ENCODE measurements at places on chromosomes 4 and X.

- DNase-seq, result no peak
These were observed 3.2 kb upstream of the CLOCK start for GRCh38 chr4:55549888-55550287.

- no peak for DNase-seq
These were observed 704 bp downstream of the FAM3A start for GRCh38 chrX:154515090-154515965.

DNA sequence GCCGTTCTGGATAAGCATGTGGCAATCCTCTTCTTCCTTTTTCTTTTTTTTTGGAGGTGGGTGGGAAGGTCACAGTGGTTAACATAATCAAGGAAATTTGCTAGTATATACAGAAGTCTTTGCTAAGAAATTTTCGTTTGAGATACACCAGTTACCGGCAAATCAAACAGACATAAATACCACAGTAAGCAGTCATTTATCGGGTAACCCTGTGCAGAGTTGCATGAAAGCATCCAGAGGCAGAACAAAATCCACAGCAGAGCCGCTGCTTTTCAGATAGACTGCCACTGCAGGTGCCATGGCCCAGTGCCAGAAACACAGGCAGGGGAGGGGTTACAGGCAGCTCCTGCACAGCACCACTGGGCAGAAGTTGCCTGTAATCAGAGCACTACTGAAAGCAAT, 179.1 kb upstream of the MAB21L2 start:
- DNase-seq, result no peak

- DNase-seq, result no peak
These were observed 9.6 kb downstream of the BMP3 start for GRCh38 chr4:81040012-81040659.

DNA sequence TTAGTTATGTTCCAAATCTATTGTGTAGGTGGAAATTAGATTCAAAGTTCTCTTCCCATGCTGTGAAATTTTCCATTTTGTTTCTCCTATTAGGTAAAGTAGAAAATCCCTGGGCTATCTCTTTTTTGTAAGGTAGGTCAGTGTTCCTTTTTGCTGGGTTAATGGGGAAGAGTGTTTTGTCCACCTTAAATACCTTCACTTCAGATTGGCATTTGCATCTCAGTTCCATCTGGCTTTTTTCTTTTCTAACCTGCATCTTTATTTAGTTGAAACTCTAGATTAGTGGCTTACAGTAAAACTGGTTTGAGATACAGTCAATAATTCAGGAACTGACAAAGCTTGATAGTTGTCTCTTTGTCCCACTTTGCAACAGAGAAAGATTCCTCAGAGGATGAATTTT, 1115.8 kb downstream of the PDHA2 start:
- DNase-seq, result no peak

DNA sequence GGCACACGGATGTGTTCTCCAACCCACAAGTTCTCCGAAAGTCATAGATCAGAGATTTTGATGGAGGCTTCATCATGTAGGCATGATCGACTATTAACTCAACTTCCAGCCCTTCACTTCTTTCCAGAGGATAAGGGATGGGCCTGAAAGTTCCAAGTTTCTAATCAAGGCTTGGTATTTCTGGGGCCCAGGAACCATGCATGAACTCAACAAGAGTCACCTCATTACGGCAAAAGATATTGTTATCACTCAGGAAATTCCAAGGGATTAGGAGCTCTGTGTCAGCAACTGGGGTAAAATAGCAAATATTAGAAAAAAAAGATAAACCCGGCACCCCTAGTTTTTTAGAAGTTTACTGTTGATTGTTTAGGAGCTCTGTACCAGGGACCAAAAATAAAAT, 240.1 kb upstream of the PPP1R2C start:
- DNase-seq, result no peak

- peak; percentile 64 for DNase-seq
These were observed 25.0 kb downstream of the TACC3 start for GRCh38 chr4:1746265-1746691.

DNA sequence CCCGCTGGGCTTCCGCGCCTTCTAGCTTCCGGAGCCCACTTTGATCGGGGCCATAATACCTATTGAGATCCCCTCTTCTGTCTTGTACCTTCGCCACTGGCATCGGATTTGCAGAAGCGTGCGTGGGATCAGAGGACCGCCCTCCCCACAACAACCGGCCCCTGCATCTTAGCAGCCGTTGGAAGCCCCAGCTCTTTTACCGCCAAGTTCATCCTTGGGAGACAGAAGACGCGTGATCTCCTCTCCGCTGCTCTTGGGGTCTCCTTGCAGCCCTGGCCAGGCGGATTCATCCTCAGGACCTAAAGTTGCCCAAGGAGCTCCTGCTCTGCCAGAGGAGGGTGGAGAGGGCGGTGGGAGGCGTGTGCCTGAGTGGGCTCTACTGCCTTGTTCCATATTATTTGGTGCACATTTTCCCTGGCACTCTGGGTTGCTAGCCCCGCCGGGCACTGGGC, 1.6 kb downstream of the SLIT2 start:
- DNase-seq, result no peak

DNA sequence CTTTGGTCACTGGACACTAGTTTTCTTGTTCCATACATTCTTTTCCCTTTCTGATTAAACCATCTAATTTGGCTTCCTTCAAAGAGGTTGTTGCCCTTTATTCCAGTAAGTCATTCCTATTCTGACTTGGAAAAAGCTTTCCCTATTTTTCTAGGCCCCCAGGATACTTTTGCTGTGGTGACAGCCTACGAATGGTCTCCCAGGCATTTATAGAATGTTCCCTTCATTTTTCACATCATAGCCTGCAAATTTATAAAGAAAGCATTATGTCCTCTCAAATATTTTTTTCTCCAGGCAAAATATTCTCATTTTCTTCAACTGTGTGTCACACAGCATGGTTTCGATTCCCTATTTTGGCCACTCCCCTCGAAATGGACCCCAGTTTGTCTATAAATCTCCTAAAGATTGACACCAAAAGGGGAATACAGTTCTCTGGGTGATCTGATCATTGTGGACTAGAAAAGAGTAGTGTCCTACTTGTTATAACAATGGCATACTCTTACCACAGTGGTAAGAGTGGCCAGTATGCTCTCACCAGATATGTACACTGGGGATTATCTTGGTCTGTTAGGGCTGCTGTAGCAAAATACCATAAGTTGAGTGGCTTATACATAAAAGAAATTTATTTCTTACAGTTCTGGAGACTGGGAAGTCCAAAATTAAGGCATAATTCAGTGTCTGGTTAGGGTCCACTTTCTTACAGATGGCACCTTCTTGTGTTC, 41.5 kb upstream of the BMP2K start:
- no peak for DNase-seq

- no peak for DNase-seq
These were observed 45.6 kb downstream of the SH3RF1 start for GRCh38 chr4:169225058-169225751.

DNA sequence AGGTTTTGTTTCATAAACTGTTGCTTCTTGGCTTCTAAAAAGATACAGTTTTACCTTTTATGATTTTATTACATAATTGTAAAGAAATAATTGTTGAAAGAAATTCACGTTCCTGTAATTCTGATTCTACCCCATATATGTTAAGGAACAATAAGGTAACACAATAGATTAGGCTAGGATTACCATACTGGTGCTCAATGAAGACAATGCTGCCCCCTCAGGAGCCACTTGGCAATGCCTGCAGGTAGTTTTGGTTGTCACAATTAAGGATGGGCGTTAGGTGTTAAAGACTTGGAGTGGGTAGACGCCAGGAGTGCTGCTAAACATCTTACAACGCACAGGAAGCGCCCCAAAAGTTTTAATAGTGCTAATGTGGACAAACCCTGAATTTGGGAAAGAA, 133.2 kb downstream of the NLGN4X start:
- DNase-seq, result no peak

- DNase-seq, result no peak
These were observed 134.0 kb upstream of the MAP9 start for GRCh38 chr4:155510771-155511170.

GRCh38 chr4:78937837-78938236, 1.4 kb downstream of the PAQR3 start:
- DNase-seq, result no peak

DNA sequence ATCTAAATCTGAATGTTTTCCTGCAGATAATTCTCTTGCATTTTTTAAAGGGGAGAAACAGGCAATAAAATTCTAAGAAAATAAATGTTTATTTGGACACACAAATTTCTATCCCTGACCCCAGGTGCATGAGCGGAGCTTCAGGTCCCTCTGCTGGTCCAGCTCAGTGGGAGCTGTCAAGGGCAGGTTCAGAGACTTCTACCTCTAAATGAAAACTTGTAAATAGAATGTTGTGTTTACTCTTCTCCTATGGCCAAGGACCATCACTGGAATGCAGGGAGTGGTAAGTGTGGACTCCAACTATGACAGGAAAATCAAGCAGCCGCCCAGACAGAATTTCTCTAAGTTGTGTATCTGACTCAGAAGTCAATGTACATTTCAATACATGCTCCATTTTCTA, 148.6 kb upstream of the TTC29 start:
- DNase-seq, result no peak

GRCh38 chrX:40131654-40132337, 34.0 kb upstream of the BCOR start:
- no peak for DNase-seq

- no peak for DNase-seq
These were observed 124.6 kb downstream of the RRAGB start for GRCh38 chrX:55841962-55842752.

DNA sequence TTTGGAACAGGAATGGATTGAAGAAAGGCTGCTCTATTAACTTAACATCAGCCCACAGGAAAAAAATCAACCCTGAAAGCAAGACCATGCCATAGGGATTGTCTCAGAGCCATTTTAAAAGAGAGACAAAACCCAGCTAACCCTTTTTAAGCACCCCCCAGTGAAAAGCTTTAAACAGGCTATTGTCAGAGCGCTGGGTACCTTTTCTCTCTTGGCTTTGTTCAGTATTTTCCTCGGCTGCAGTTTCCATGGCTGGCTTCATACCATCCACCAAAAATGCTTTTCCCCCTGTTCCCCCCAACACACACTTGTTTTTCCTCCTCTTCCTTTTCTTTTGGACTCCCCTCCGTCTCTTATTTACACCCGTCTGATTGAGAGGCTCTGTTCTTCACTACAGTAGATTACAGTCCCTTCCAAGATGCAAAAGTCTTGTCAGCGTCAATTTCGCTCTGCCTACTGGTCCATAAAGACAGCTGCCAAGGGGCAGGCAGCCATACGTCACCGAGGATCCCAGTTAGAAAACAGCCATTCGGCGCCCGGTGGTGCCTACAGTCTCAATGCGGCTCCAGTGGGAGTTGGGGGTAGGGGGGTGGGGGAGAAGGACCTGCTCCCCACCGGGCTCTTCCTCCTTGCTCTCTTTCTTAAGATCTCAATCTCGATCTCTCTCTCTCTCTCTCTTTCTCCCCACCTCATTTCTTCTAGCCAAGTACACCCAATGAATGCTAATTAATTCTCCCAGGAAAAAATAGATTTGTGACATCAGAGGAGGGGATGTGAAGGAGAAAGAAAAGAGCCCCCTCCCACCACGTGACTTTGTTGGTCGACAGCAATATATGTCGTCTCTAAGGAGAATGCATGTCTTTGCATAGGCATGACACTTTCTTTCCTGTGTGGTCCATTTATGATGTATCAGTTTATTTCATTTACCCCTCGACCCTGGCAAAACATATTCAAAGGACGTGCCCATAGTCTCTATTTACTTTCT, at the start of gene GPM6B:
GPM6B (minus strand) TSS at position 451 of the 985 bp plus-strand sequence; CDS start at position 262, 189 bp downstream.
- DNase-seq, result no peak

GRCh38 chrX:118551426-118551825, 55.8 kb downstream of the DOCK11 start:
- no peak for DNase-seq

DNA sequence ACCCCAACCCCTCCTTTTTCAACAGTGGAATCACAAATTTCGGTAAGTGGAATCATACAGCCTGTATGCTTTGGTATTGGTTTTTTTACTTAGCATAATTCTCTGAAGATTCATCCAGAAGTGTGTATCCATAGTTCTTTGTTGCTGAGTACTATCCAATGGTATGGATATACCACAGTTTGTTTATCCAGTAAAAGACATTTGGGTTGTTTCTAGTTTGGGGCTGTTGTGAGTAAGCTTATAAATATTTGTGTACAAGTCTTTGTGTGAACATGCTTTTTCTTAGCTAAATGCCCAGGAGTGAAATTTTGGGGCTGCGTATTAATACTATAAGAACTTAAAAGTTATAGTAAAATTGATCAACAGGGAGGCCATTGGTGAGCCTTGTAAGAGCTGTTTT, 57.5 kb upstream of the GC start:
- DNase-seq, result no peak

- no peak for DNase-seq
These were observed 173.6 kb downstream of the RCHY1 start for GRCh38 chr4:75340561-75340960.

DNA sequence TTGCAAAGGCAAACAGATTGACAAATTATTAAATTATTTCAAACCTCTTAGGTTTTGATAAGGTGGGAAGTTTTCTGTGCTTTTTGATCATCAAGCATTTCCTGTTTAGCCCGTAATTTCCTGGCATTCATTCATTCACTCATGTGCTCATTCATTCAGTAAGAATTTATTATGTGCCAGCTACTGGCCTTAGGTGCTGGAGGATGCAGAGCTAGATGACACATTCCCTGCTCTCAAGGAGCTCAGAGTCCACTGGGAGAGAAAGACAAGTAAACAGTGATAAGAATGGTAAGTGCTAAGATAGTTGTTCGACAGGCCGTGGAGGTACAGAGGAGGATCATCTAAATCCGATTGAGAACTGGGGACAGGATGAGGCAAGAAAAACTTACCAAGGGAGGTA, 153.0 kb downstream of the DCTD start:
- DNase-seq, result no peak

DNA sequence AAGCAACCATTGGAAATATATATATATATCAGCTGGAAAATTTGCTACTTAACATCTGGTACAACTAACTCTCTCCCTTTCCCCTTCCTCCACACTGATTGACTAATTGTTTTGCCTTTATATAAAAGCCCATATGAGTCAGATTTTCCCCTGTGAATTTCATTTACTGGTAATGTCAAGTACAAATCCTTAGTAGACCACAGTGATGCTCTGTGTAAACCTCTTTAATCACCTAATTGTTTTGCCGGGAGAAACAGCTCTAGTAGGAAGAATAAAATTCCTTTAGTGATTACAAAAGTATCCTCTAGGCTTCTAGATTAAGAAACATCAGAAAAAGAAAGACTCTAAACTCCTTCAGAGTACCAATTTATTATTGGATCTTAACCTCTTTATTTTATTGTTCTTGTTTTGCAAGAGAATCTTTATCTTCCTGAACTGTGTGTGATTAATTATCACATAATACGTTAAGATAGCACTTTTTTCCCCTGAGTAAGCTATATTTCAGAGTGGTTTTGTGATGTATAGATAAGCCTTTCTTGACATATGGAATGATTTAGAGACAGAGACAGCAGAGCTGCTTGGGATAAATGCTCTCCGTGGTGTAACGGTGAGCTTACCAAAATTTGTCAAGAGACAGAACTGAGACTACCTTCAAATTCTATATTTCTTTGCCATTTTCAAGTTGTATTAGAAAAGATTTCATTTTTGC, 1606.4 kb upstream of the TENM3 start:
- DNase-seq, result no peak

DNA sequence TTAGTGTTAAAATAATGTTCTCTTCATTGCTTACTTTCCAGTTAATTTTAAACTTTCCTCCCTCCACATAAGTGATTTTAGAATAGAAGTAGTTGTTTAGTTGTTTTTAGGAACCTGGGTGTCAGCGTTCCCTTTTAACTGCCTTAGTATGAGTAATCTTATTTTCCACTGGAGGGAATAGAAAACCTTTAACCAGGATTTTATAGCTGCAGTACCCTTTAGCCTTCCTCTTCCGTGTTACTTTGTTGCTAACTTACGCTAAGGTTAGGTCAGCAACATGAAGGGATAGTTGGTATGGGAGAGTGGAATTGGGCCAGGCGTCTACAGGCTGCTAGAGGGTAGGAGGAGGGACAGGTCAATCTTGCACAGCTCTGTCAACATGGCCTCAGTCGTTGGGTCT, 31.5 kb downstream of the SMS start:
- no peak for DNase-seq

Measured in stimulated activated CD8-positive, alpha-beta memory T cell treated with anti-CD3 and anti-CD28 coated beads, Interleukin-4, amount 100 ng/mL, for 1 hour (primary cell).